Stimulated activated CD8-positive, alpha-beta memory T cell treated with anti-CD3 and anti-CD28 coated beads, Interleukin-12 subunit alpha, Interleukin-12 subunit beta, amount 100 ng/mL, for 4 hours (primary cell): ENCODE measurements at places on chromosomes 11 and 22.
A peak's percentile ranks its signal among the peaks of the same experiment; 100 is the strongest.

DNA sequence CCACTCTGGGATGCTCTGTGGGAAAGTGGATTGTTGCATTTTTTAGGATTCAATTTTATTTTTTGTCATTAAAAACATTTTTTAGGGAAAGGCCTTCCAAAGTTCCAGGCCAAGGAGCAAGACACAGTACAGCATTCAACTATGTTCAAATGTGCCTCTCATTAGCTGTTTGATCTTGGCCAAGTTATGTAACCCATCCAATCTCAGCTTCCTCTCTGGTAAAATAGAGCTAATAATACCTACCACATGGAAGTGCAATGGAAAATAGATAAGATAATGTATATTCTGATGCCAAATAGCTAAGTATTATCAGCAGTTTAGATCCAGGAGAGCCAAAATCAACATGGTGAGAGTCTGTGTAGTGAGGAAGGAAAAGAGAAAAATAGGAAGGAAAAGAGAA lies 220.3 kb upstream of the SESN3 start:
- no peak for DNase-seq

DNA sequence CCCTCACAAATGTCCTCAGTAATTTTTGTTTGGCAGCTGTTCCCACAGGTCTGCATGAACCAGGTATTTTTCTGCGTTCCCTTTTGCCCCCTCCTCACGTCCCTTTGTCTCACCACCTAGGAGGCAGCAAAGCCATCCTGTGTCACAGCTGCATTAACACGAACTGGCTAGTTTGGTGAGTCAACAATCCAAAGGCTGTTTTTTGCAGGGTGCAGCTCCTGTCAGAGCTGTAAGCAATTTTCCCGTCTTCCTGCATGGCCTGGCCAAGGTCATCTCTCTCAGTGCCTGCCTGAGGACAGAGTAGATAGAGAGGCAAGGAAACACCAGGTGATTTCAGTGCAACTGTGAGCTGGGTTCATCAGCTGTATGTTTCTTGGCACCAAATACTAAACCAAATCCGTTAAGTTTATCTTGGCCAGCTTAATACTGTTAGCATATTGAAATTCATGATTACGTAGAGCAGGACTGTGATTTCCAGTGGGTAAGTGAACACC lies 20.6 kb upstream of the VSIG10L2 start:
- DNase-seq, result no peak

- DNase-seq, result no peak
Measured at GRCh38 chr11:69646493-69647389, 5.8 kb downstream of the CCND1 start.

DNA sequence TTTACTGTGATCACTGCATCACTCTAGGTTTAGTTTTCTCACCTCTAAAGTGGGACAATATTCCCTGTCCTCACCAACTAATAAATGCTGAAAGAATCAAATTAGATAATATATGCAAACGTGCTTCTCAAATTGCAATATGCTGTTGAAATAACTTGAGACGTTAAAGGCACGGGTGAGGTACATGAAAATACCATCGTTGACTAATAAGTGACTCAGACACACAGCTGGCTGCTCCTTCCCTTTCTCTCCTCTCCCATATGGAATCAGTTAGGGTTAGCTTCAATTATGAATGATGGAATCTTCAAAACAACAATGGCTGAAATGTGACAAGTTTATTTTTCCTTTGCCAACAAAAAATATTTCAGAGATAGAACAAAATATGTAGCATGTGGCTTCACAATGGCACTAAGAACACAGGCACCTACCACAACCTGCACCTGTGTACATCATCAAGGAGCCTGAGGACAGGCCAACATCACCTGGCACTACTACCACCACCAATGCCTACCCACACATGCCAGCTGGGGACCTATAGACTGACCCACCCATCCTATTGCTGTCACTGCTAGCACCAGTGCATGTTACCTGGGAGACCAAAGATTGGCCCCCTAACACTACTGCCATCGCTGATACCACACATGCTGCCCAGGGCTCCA lies 13.7 kb downstream of the GDPD4 start:
- no peak for DNase-seq

- DNase-seq, result peak; percentile 66
Measured at GRCh38 chr11:17351510-17352176, at the start of gene NCR3LG1. Gene NCR3LG1, plus strand, starts transcription at chr11:17351800. Its CDS starts 170 bp downstream, at chr11:17351970.

DNA sequence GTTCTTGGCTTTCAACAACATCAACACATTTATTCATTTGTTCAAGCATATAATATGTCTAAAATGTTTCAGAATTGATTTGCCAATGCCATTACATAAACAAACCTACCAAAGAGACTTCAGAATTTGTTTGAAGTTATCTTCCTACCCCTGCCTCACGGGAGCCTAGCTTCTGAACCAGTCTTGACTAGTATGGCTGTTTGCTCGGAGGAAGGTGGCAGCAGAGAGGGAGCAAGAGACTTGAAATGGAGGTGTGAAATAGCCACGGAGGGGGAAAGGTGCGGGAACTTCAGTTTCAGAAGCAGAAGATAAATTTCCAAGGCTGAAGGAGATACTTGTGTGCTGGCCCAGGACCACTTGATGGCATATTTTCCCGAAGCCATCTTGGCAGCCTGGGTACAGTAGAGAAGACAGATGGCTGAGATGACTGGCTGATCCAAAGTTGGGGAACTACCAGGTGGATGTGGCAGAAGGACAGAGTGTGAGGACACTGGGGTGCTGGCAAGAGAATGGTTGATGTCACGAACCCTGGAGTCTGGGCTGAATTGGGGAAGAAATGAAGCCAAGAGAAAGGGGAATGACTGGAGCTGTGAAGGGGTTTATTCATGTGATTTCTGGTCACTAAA lies 14.0 kb upstream of the MTCH2 start:
- no peak for DNase-seq

GRCh38 chr11:130865774-130866114 lies 50.5 kb downstream of the SNX19 start:
- DNase-seq, result no peak

DNA sequence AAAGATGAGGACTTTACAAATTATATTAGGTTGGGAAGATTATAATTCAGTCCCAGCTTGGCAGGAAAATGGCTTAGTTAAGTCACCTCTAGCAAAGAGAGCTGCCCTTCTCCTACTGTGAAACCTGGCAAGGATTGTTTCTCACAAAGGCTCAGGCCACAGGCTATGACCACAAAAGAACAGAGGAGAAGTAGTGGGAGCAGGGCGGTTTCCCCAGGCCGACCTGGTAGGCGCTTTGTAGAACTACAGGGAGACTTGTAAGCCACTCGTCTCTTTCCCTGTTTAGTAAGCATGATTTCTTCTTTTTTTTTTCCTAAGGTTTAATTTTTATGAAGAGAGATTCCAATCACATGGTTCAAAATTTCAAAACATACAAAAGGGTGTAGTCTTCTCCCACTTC lies 4.6 kb downstream of the SNAP29 start:
- DNase-seq, result no peak

DNA sequence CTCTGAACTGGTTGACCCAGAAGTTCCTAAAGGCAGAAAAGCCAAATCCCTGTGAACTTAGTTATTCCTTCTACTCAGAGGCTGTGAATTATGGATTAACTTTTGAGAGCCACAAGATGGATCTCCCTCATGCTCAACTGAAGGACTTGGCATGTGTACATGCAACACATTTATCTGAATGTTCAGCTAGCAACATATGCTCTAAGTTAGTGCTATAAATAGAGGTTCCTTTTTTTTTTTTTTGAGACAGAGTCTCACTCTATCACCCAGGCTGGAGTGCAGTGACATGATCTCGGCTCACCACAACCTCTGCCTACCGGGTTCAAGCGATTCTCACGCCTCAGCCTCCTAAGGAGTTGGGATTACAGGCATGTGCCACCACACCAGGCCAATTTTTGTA lies 40.1 kb downstream of the EIF4ENIF1 start:
- no peak for DNase-seq

DNA sequence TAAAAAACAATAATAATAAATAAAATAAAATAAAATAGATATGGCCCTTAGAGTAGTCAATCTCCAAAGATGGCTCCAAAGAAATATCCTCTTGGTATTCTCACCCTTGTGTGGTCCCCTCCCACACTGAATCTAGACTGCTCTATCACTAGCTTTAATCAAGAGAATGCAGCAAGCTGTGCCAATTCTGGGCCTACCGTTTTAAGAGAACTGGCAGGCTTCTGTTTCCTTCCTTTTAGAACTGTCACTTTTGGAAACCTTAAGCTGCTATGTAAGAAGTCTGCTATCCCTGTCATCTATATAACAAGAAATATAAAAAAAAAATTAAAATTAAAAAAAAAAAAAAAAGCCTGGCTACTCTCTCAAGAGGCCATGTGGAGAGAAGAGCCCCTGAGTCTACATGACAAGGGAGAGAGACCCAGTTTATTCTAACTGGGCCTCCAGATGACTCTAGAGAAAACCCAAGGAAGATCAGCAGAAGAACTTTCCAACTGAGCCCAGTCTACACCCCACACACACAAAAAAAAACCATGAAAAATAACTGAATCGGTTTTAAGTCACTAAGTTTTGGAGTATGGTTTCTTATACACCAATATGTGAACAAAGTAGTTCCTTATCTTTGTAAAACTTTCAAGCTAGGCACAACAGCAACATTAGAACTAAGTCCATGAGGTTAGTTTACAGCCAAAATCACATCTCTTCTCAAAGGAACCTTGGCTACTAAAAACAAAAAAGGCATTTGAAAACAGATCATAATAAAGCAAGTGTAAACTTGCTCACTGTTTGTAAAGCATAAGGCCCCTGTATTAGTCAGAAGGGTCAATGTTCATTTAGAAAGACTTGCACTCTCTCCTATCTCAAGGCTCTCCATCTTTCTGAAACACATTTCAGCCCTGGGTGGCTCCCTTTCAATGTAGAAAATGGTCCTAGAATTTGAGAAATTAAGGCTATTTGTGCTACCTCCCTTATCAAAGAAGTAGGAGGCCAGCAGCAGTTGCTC lies 67.3 kb downstream of the AMBRA1 start:
- no peak for DNase-seq

DNA sequence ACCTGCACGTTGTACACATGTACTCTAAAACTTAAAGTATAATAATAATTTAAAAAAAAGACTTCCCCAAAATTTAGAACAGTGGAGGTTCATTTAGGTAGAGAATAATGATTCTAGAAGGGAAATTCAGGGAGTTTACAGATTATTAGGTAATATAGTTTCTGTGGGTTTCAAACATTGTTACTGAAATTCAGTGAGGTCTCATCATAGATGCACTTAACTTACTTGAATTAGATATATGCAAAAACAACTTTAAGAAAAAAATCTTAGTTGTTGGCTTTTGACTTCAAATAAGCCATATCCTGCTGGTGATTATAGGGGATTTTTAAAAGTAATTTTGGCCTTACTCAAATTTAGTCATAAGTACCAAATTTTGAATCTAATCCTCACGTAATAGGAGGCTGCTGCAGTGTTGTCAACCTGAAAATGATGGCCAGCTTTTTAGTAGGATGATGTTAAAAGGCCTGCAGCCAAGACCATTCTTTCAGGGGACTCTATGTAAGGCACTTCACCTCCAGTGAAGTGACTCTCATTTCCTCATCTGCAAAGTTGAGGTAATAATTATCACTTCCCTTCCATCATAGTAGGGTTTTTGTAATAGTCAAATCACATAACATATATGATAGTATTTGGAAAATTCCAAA lies 42.5 kb upstream of the KCNA4 start:
- no peak for DNase-seq

- DNase-seq, result no peak
Measured at GRCh38 chr11:114308689-114309089, 12.5 kb downstream of the NNMT start.

GRCh38 chr11:132718711-132719671 lies 813.3 kb downstream of the OPCML start:
- DNase-seq, result no peak

- no peak for DNase-seq
Measured at GRCh38 chr11:1229471-1230120, 6.7 kb downstream of the MUC5B start.

DNA sequence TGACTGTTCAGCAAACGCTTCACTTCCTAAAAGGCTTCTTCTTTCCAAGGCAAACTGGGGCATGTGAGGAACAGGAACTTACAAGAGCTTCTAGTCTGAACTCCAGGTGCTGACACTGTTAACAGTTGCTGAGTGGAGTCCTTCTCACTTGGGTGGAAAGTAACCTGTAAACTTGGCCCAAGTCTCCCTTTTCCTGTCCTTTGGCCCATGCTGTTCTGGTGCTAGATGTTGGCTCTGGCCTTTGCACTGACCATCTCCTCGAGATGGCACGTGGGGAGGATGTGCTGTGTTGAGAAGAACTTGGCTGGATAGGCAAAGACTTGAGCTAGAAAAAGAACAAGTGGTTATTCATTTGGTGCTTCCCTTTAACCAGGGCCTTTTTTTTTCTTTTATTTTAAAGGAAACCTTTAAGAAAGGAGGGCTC lies 53.6 kb downstream of the PTPRJ start:
- no peak for DNase-seq

DNA sequence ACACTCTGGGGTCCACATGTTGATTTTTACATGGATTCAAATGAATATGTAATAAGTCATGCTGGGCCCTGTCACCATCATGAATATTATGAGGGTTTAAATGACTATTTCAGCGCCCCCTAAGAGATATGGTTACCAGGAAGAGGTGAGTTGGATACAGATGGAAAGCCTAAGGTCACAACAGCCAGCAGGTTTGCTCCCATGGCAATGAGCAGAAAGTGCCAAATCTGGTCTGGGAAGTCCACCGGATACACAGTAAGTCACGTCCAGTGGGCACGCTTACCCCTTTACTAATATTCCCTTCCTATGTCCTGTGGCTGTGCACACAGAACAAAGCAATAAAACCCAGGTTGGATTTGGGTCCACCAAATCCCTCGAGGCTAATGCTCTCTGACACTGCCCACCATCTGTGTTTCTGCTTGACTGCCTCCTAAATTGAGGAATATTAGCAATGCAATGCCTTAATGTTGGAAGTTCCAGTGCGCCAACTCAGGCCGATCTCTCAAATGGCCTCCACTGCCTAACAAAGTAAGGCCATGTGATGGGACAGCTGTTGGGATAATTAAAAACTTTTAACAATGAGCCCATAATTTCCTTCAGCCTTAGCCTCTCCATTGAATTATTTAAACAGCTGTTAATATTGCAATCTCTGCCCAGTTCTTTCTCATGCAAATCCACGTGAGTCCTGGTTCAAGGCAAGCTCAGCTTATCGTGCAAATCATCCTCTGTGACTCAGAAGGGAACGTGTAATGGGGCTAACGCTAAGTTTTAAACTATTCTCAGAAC lies 97.6 kb downstream of the SLC1A2 start:
- no peak for DNase-seq

DNA sequence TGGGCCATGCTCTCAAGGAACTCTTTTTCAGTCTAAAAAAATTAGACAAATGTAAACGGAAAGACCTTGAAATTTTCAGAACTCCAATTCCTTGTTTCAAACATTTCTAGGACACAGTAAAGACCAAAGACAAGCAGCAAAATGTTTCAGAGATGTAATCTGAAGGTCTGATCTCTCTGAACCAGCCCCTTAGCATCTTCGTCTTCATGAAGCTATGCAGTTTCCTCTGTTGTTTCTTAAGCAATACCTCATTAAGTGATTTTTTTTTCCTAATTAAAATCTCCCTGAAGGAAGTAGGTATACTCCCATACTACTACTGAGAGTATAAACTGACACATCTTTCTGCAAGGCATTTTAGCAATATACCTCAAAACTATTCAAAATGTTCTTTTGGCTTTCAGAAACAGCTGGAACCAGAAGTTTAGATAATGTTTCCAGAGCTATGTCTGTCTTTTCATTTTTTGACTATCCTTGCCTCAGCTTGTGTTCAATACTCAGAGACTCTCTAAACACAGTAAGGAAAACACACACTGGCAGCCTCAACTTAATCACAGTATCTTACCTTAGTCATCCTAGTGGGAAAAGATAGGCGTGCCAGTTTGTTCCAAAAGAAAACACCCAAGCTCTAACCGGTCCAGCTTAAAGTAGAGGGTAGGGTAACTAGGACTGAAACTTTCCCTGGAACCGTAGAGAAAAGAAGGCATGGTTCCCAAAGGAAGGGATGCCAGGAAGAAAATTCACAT lies 25.1 kb downstream of the SBF2 start:
- no peak for DNase-seq
